ENCODE measurements at places on chromosomes 7 and 10. TPM values are rescaled to one million over a fixed set of nuclear protein-coding genes. Genes with fewer than 3 reads are reported as not detected.
A peak's percentile ranks its signal among the peaks of the same experiment; 100 is the strongest.

Gene AS3MT
- 7.5 TPM for total RNA-seq

- no peak for DNase-seq
Measured at GRCh38 chr7:142932386-142933091, 1.0 kb downstream of the TRPV5 start.

- peak; percentile 84 for DNase-seq
Measured at GRCh38 chr7:30091491-30091912, 43.3 kb upstream of the MTURN start.

GRCh38 chr10:78038105-78038504, 4.4 kb downstream of the RPS24 start:
- DNase-seq: peak; percentile 54

DNA sequence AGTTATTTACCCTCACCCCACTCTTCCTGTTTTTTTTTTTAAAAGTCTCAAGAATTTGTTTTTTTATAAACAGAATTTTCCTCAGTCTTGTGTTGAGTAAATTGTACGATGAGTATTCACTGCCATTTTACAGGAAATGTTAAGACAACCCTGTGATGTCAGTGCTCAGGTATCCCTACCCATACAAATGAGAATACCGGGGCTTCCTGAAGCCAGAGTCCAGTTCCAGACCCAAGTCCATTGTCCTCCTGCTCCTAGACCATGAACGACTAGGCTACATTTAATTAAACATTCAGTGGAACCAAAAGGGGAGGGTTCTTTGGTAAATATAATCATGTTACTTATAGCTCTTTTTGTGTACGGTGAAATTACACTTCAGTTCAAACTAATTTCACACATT, 79.2 kb downstream of the GNAI1 start:
- DNase-seq: no peak

DNA sequence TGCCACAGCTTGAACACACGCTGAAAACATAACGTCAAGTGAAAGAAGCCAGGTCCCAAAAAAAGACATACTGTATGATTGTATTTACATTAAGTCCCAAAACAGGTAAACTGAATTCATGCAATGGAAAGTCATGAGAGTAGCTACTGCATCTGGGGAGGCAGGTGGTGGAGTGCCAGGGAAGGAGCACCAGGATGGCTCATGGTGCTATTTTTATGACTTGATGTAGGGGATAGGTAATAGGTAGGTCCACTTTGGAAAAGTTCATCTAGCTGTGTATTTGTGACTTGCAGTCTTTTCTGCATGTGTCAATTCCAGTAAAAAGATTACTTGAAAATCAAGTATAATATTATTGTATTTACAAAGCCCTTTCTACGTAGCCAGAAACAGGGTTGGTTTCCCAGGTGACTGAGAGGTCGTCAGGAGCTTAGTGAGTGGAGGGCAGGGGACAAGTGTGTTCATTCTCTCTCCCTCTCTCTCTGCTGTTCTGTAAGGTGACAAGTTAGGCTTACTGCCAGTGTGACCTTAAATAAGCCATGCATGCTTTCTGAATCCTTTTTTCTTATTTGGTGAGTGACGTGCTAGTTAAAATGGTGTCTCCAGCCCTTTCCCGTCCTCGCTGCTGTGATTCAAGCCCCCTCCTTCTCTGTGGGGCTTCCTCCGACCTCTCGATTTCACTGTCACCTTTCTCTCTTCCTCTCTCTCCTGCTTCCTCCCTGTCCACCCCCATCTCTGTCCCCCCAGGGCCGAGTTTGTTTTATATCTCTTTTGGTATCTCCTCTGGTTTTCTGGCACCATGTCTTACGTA, 9.4 kb upstream of the PRKCQ start:
- DNase-seq: no peak

DNA sequence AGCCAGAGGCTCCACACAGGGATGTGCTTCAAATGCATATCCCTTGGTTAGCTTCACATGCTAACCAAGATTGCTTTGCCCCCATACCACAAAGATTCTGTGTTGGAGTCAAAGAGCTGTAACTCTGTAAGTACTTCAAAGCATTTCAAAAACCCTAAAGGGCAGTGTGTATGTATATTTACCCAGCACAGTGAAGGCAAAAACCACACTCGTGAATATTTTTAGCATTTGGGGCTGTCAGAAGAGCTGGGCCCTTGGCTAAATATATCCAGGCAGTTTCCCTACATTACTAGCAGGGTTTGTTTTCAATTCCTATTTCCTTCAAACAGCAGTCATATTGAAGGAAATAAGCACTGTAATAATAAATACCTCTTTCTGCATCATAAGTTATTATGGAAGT, 84.2 kb upstream of the STEAP1B start:
- DNase-seq: no peak

DNA sequence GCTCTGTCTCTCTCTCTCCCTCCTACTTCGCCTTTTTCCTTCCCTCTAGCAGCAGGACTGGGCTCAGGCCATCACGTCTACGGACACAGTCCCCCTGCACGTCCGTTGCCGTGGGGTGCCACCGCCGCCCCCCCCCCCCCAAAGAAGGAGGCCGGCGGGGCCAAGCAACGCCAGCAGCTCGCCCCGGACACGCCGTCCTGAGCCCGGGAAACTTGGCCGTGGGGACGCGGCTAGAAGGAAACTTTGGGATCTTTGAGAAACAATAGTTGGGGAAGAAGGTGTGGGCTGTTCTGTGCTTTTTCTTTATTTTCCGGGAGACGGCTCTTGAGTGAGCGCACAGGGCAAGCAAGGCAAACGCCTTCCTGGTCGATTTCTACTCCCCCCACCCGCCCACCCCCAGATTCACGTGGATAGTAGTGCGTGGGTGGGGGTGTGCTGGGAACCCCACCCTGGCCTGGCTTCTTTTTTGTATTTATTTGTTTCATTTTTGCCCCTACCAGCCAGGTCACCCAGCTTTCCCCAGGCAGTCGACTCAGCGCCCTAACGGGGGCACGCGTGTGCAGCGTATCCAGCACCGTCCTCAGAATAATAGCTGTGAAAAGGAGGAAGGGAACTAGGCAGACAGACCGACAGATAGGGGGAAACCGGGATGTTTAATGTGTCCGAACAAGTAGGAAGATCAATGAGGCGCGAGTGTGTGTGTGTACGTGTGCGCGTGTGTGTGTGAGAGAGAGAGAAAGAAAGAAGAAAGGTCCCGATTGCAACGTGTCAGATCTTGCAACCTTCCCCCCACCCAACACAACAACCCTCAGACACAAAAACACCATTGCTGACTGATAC, 1.4 kb downstream of the MXI1 start:
- DNase-seq: peak; percentile 46

Gene GPR26
- not detected for total RNA-seq

Gene ZNF239
- total RNA-seq: 12.7 TPM

DNA sequence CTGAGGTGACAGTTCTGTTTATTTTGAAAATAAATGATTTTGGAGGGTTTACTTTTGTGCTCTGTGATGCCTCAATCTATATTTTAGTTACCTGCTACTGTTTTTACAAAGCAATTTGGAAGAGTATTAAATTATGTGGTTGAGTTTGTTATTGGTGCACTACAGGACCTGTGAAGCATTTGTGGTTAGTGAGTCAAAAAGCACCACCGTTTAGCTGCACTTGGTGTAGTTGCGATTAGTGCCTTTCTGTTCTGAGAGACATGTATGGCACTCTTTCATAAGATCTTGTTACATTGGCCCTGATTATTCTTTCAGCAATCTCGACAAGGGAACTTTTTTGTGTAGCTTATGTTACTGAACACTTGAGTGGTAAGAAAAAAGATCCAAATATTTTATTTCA, 132.2 kb downstream of the BBS9 start:
- peak; percentile 53 for DNase-seq

- no peak for DNase-seq
Measured at GRCh38 chr7:54037873-54038272, 504.3 kb upstream of the VSTM2A start.

DNA sequence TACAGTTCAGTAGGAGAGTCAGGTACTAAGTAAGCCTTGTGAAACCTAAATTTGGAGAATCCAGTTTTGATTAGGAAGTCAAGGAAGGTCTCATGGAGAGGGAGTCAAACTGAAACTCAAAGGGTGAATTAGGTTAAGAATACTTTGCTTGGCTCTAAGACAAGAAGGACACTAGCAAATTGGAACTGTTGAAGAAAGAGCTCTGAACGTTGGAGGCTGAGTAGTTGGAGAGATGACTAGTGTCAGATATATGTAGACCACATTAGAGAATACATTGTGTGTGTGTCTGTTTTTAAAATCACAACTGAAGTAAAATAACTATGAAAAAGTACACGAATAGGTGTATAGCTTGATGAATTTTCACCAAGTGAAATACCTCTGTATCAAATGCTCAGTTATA, 6.3 kb downstream of the VPS26A start:
- DNase-seq: peak; percentile 40

GRCh38 chr10:131843089-131843595, 57.7 kb upstream of the PPP2R2D start:
- no peak for DNase-seq

GRCh38 chr7:101208794-101209193, 8.0 kb upstream of the MOGAT3 start:
- DNase-seq: no peak

GRCh38 chr10:132417257-132417910, 20.4 kb downstream of the PWWP2B start:
- DNase-seq: no peak

Gene YAE1
- total RNA-seq: 37.8 TPM

Measured in IMR-90 (cell line).